Occipital lobe (tissue), 3 donors: ENCODE measurements at places on chromosomes 11 and 22. TPM values are rescaled to one million over a fixed set of nuclear protein-coding genes. Genes with fewer than 3 reads are reported as not detected.

MS4A4A gene
- 4.4 TPM for total RNA-seq

DNA sequence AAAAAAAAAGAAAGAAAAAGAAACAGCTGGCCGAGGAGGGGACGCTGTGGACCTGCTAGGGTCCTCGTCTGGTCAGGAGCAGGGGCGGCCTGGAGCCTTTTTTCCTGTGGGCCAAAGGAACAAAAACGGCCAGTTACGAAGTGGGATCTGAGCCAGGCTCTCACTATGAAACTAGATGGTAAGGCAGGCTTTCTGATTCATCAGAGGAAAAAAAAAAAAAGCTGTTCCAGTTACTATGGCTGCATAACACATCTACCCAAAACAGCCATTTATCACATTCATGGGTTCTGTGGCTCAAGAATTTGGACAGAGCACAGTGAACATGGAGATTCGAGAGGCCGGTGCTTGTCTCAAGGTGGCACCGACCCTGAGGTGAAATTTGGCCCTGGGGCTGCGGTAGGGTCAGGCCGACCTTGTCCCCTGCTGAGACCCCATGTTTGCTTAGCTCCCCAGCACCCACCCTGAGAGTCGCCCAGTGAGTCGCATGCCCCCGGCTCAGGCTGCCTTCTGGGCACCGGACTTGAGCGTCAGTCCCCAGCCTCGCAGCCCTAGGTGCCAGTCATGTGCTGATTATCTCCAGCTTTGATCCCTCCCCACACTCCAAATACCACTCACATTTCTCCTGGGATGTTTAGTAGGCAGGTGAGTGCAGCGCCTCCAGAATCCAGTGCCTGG is 34.2 kb downstream of the MRGPRD start:
- DNase-seq, result no peak

DNA sequence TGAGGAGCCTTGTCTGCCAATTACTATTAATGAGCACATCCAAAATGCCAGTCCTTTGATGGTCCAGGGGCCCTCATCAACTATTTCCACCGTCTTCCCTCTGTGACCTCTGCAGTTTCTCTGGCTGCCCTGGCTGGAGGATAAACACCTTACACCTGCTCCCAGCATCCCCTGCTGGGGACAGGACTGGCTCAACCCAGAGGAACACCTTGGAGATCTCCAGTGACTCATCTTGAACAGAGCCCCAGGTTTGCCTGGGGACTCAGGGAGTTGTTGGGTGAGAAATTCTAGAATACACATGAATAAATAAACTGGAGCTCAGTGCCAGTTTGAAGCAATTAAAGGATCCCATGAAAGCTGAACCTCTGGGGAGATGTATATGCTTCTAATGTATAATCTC is 24.0 kb upstream of the ELF5 start:
- no peak for DNase-seq

DNA sequence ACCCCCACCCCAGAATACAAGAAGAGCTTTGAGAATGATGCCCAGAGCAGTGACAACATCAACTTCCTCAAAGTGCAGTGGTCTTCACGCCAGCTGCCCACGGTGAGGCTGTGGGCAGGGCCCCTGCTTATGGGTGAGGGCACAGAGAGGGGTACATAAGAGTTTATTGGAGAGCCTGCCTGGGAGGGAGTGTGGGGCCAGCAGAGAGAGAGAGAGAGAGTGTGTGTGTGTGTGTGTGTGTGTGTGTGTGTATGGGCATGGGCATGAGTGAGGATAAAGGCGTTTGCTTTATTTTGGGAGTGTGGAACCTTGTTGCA is 9.5 kb downstream of the PHOX2A start:
- DNase-seq, result no peak
